ENCODE measurements at places on chromosomes 11 and 22.

GRCh38 chr11:57648801-57649735, 644 bp downstream of the YPEL4 start:
- no peak for DNase-seq

GRCh38 chr22:48208894-48209293, 1446.4 kb downstream of the TBC1D22A start:
- no peak for DNase-seq

GRCh38 chr11:34033399-34033798, 18.1 kb upstream of the CAPRIN1 start:
- no peak for DNase-seq

DNA sequence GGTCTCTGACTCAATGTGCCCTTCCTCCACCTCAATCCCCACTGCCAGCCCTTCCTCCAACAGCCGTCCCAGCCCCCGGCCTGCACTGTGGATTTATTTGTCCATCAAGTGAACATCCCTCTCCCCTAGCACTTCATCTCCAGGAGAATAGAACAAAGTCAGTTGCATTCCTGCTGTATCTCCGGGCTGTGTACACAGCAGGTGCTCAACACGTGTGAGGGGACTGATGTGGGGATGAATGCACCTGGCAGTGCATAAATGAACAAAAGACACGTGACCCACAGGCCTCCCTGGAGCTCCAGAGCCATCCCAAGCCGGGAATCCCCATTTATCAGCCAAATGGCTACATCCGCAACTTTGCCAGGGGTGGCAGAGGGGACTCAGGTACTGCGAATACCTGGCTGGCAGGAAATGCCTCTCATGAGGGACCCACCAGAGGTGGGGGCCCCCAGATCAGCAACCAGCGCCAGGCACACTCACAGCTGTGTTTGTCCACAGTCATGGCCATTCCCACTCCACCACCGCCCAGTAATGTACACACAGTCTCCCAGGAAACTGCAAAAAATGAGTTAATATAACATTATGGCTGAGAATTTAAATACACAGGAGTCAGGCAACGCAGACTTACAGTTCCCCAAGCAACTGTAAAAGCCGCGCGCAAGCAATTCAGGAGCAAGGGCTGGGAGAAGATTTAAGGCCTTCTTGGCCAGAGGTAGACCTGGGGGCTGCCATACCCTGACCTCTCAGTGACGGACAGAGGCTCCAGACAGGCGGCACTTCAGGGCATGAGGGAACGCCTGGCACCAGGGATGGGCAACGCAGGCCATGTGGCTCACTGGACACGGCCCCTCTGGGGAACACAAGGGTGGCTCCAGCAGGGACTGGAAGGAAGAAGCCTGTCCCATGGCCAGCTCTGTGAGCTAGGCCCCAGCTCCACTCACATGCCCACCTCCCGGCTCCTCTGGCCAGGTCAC, 50.3 kb upstream of the TCF20 start:
- no peak for DNase-seq

DNA sequence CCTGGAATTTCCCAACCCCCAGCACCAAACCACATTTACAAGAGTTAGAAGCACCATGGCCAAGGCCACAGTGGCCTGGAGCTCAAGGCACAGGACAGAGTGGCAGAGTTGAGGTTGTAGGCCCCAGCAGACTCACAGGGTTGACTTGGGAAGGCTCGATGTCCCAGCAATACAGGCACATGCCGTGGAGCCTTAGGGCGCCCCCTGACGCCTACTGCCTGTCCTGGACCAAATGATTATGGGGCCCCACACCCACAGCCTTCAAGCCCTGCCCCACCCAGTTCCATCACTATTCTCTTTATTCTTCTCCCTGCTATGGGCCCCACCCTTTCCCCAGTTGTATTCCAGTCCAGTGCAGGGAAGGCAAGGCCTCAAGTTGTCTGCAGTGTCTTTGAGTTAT, at the start of gene CCDC179:
Gene CCDC179, minus strand, starts transcription at position 234 of the 400 bp plus-strand sequence. Its CDS starts 53 bp downstream, at position 181.
- no peak for DNase-seq

- no peak for DNase-seq
Observed at GRCh38 chr22:46355996-46356471, 20.5 kb downstream of the TRMU start.

Measured in activated naive CD4-positive, alpha-beta T cell (primary cell).